ENCODE measurements at places on chromosomes 6 and 20.
A peak's percentile ranks its signal among the peaks of the same experiment; 100 is the strongest.

DNA sequence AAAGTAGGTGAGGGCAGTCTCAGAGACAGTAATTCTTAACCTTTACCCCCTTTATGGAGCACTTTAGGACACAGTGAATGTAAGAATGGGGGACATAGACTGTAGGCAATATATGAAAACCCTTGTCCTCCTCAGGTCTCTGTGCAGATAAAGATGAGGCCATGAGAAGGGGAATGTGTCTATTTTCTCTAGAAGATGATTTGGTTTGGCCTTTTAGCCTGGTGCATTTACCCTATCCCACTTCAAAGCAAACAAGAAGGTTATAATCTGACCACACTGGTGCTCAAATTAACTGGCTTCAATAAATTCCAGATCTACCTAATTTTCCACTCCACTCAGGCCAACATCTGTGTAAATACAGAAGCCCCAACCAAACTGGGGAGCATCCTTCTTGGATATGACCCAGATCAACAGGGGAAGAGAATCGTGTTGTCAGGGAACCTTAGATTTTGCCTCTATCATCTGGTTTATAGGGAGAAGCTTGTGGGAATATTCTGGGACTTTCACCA, 42.4 kb downstream of the RIPOR2 start:
- no peak overlapping the region for H3K4me3 ChIP-seq
- H3K27me3 ChIP-seq, result no peaks in the 10 kb centered on the region
- H3K27ac ChIP-seq, result no peak overlapping the region
- no peaks in the 10 kb centered on the region for H3K4me1 ChIP-seq
- H3K36me3 ChIP-seq, result no peaks in the 10 kb centered on the region

GRCh38 chr6:50849796-50850180, 31.1 kb downstream of the TFAP2B start:
- H3K4me3 ChIP-seq, result no peak overlapping the region
- no peak overlapping the region for H3K27ac ChIP-seq
- H3K27me3 ChIP-seq, result peaks cover 75% of the 10 kb centered on the region
- H3K36me3 ChIP-seq, result no peaks in the 10 kb centered on the region
- DNase-seq, result no peak

DNA sequence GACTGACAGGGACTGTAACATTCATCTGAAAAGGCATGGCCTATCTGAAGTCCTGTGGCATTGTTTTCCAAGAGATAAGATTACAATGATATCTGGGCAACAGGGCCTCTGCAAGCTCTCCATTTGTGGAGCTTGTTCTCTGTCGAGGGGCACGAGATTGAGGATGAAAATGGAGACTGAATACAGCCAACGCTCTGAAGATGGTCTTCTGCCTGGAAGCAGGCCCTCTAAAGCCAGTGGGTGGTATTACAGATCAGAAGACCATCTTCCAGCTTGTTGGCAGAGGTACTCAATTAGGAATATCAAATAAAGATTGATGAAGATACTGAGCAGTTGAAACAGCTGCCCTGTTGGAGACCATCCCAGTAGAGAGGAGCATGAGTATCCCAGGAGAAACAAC, 288.2 kb downstream of the CENPW start:
- no peak overlapping the region for H3K27ac ChIP-seq
- H3K27me3 ChIP-seq, result no peaks in the 10 kb centered on the region
- no peaks in the 10 kb centered on the region for H3K36me3 ChIP-seq
- no peak for DNase-seq
- no peak overlapping the region for H3K4me3 ChIP-seq

GRCh38 chr20:35739294-35740163, 2.5 kb downstream of the RBM39 start:
- no peaks in the 10 kb centered on the region for H3K27me3 ChIP-seq
- peaks cover 75% of the 10 kb centered on the region for H3K36me3 ChIP-seq
- no peak for DNase-seq

DNA sequence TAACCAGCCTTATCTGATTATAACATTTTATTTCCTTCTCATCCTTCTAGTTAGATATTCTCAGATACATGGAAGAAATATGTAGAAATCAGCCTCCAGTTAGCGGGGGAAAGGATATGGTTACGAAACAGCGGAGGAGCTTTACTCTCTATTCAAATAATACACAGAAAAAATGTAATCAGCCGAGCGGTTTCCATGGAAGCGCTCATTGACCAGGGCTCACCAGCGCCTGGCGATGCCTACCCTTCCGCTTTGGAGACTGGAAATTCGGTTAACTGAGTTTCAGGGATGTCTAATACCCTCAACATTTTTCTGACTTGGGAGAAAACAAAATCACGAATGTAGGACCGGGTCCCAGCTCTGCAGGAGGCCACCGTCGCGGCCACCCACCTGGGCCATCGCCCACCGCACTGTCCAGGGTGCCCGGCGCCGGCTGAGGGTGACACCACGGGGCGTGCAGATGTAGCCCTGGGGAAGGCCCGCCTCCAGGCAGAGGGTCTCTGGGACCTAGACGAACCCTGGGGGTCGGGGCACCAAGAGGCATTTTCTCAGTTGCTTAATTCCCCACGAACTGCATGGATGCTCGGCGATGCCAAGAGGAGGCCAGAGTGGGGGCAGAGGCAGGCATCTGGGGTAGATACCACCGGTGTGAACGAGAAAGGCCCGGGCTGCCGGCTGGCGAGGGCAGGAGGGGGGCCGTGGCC, 1.7 kb downstream of the PRR18 start:
- H3K4me3 ChIP-seq, result no peak overlapping the region
- H3K36me3 ChIP-seq, result no peaks in the 10 kb centered on the region
- no peak for DNase-seq
- H3K4me1 ChIP-seq, result peaks cover 12% of the 10 kb centered on the region

GRCh38 chr6:101195588-101195987, 197.9 kb upstream of the GRIK2 start:
- H3K27ac ChIP-seq, result peak overlapping the region; percentile 73
- H3K4me3 ChIP-seq, result no peak overlapping the region
- DNase-seq, result peak; percentile 55
- H3K27me3 ChIP-seq, result no peaks in the 10 kb centered on the region
- no peaks in the 10 kb centered on the region for H3K36me3 ChIP-seq

DNA sequence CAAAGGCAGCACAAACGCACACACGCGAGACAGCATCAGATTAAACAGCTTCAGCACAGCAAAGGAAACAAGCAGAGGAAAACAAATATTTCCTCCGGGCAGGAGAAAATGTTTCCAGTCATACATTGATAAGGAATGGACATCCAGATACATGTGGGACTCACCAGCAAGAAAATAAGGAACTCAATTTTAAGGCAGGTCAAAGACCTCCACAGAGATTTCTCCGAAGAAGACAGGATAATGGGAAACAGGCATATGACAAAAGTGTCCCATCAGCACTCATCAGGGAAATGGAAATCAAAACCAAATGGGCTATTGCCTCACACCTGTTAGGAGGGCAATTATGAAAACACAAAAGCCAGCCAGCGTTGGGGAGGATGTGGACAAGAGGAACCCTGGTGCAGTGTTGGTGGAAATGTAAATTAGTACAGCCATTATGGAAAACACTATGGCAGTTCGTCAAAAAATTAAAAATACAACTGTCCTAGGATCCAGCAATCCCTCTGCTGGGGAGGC, 9.7 kb upstream of the SLCO4A1 start:
- H3K4me3 ChIP-seq, result no peak overlapping the region
- H3K27ac ChIP-seq, result no peak overlapping the region
- no peak for DNase-seq
- H3K4me1 ChIP-seq, result peaks cover 30% of the 10 kb centered on the region
- no peaks in the 10 kb centered on the region for H3K27me3 ChIP-seq

DNA sequence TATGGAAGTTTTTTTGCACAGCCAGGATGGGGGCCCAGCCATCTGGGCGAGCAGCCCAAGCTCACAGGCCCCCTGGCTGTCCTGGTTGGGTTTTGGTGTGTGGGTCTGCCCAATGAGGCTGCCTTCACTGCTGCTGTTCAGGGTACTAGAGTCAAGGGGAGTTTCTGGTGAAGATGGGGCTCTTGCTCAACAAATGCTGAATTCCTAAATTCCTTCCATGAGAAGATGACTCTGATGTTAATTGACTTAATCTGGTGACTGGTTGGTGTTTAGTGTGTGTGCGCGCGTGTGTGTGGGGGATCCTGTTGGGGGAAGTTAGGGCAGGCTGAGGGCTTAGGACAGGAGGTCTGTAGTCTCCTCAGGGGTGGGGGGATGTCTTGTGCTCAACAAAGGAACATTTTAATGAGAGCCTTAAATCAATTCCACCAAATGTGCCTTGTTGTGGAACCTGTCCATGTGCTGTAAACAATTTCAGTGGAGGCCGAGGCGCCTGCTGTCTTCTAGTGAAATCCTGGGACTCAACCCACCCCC, 1.9 kb downstream of the PTK7 start:
- no peak overlapping the region for H3K4me3 ChIP-seq
- DNase-seq, result no peak
- H3K27ac ChIP-seq, result no peak overlapping the region
- peaks cover 11% of the 10 kb centered on the region for H3K36me3 ChIP-seq

- no peak for DNase-seq
- H3K27me3 ChIP-seq, result no peaks in the 10 kb centered on the region
- peaks cover 56% of the 10 kb centered on the region for H3K36me3 ChIP-seq
- peak overlapping the region; percentile 89 for H3K27ac ChIP-seq
Observed at GRCh38 chr6:11203306-11204004, 29.0 kb downstream of the NEDD9 start.

GRCh38 chr6:19812512-19813119, 24.6 kb upstream of the ID4 start:
- no peaks in the 10 kb centered on the region for H3K36me3 ChIP-seq
- H3K27me3 ChIP-seq, result no peaks in the 10 kb centered on the region
- no peak overlapping the region for H3K4me3 ChIP-seq

- H3K4me3 ChIP-seq, result no peak overlapping the region
- DNase-seq, result no peak
- no peak overlapping the region for H3K27ac ChIP-seq
- H3K36me3 ChIP-seq, result no peaks in the 10 kb centered on the region
- H3K27me3 ChIP-seq, result no peaks in the 10 kb centered on the region
- no peaks in the 10 kb centered on the region for H3K4me1 ChIP-seq
Observed at GRCh38 chr6:119209452-119210205, 131.2 kb upstream of the FAM184A start.

Measured in SJSA1 (cell line).